RKO (cell line): ENCODE measurements at places on chromosomes 2 and 18.

GRCh38 chr2:121155502-121156056 lies 129.4 kb downstream of the TFCP2L1 start:
- DNase-seq, result no peak

DNA sequence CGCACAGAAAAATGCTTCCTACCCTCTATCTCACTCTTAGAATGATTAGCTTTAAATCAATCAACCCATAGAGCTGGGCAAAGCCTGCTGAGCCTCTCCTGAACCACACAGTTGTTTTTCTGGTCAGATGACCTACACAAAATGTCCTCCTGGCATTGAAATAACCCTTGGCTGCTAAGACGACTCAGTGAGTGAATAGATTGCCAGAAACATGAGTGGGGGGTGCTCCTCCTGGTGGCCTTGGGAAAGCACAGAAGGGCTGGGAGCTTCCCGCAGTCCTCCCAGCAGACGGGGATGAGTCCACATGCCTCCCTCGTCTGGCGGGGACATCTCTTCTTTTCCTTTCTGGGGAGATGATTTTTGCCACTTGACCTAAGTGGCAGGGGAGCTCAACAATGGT lies 14.9 kb downstream of the MAL start:
- DNase-seq, result no peak

- DNase-seq, result no peak
These were observed 258.0 kb downstream of the MTX2 start for GRCh38 chr2:176526995-176527901.

DNA sequence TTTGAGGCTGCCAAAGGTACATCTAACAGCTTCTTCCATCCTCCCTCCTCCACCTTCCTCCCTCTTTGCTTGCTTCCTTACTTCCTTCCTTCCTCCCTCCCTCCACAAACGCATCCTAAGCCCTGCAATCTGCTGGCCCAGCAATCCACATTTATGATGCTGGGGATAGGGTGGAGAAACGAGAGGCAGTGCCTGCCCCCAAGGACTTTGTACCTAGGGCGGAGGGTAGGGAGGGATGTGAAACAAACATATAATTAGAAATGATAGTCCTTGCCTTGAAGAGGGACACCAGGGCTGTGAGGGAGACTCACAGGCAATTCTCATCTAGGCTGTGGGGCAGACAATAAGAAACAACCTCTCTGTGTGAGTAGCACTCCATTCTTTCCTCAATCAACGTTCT lies 188.3 kb downstream of the ANKRD30B start:
- DNase-seq, result no peak

GRCh38 chr2:119142824-119143223 lies 15.7 kb downstream of the C1QL2 start:
- no peak for DNase-seq

- DNase-seq, result no peak
These were observed 267.7 kb downstream of the TWIST2 start for GRCh38 chr2:239115616-239116015.

GRCh38 chr2:5453220-5454050 lies 238.7 kb upstream of the SOX11 start:
- DNase-seq, result no peak
